Common myeloid progenitor, CD34-positive (primary cell): ENCODE measurements at places on chromosomes 12 and 14.

DNA sequence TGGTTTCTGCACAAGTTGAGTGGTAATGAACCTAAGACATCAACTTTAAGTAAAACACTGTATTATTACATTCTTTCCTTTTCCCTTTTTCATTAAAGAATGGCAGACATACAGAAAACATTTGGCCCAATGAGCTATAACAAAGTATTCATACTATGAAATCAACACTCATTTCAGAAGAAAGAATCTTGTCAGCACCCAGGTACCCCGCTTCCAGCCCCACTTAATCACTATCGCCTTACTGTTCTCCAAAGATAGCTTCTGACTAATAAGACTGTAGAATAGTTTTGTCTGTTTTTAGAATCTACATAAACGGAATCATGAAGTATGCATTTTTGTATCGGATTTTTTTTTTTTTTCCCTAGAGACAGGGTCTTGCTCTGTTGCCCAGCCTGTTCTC is 9.5 kb downstream of the CNTN1 start:
- DNase-seq = no peak

DNA sequence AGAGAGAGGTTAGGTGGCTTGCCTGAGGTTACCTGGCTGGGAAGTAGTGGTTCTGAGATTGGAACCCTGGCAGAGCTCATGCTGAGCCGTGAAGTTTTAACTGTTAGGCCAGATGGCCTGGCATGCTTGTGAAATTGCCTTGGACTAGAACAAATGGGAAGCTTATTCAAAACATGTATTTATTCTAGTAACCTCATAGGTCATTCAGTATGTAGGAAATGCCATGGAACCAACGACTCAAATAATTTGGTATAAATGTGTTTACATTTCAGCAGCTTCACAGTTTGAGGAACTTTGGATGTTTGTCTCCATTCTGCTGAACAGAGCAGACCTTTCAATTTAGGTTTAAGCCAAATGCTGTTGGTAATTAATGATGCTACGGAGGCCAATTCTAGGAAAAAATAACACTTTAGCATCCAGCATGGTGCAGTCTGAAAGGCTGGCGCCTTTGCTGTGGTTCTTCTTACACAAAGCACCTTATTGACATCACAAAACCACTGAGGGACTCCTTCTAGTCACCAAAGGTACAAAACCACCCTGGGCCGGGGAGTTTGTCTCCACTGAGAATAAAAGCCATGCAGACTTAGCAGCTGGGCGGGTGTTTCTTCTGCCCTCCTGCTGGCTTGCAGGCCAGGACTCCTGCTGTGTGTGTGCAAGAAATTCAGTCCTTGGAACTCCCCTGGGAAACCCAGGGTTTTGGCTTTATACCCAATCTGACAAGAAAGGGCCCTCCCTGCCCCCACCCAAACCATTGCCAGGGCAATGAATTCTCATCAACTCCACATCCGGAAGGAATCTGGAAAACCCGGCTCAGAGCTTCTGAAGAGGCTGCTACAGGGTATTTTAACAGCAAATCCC is 64.2 kb downstream of the ELK3 start:
- no peak for DNase-seq

GRCh38 chr12:11543457-11544158 is 105.9 kb upstream of the ETV6 start:
- DNase-seq = no peak

GRCh38 chr14:100692859-100693558 is 33.7 kb upstream of the DLK1 start:
- peak; percentile 49 for DNase-seq

DNA sequence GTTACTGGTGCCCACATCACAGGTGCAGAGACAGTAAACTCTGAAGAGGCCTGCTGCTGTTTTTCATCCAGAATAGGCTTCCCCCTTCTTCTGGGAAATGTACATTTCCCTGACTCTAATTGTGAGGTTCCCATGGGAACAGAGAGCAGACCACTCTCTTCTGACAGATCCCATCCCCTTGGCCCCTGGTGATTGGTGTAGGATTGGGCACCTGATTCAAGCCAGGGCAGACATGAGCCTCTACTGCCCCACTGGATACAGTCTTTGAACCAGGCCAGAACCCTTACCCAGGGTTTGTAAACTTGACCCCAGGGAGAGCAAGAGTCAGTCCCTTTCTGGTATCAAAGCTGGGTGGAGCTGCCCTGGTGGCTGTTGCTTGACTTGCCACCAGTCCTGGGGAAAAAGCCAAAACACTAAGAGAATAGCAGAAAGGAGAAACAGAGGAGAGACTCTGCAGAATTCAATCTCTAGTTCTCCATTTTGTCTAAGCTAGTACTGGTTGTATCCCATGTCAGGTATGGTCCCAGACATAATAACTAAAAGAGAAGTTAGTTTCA is 14.8 kb upstream of the NFYB start:
- no peak for DNase-seq

DNA sequence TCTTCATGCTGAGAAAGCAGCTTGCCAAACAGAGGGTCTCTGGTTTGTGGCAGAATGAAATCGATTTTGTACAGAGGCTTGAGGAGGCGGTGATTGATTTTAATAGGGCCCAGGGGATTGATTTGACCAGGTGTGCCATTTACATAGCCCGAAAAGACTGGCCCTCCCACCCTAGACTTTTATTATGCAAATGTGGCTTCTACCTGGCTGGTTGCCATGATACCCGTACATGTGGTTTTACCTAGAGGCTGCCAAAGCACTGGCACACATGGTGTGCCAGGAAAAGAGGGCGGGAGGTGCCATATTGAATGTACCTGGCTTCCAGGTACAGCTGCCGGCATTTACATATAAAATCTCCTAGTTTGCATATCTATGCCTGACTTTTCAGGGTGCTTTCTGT is 18.0 kb upstream of the GUCY2C start:
- no peak for DNase-seq

GRCh38 chr12:75337905-75338304 is 3.4 kb downstream of the GLIPR1L1 start:
- no peak for DNase-seq

GRCh38 chr12:2390133-2390532 is 337.3 kb downstream of the CACNA1C start:
- DNase-seq = no peak

DNA sequence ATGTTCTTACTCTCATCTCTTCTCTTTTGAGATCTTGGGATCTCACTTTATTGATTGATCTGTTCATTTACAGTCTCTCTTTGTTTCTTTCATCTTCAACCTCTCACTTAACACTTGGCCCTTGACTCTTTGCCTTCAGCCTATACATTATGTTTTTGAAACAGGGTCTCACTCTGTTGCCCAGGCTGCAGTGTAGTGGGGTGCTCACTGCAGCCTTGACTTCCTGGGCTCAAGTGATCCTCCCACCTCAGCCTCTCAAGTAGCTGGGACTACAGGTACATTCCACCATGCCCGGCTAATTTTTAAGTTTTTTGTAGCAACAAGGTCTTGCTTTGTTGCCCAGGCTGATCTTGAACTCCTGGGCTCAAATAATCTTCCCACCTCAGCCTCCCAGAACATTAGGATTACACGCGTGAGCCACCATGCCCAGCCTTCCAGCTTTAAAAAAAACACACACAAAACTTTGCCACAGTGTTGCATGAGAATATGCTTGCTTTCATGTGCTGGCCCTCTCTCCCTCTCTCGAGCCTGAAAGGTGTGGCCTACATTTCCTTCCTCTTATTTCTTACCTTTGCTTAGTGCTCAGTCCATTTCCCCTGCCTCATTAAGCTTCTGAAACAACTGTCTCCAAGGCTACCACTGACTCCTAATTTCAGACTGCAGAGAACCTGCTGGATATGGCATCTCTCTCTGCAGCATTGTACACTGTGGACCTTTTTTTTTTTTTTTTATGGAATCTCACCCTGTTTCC is 9.9 kb downstream of the DIP2B start:
- DNase-seq = peak; percentile 47

- DNase-seq = no peak
Measured at GRCh38 chr14:58844544-58844943, 206.8 kb downstream of the DACT1 start.

DNA sequence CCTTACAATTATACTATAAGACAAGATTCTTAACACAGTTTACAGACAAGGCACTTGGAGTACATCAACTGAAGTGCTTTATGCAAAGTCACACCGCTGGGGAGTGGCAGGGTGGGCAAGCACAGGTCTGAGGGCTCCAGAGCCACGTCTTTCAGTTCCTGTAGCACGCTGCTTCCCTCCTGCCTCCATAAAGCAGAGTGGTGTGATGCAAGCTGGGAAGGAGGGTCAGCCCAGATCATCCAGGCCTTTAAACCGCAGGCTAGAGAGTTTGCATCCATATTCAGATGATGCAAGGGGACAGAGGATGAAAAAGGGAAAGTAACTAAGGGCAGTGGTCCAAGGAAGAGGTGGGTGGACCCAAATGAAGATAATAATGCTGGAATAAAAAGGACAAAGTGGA is 132.6 kb downstream of the ITPR2 start:
- no peak for DNase-seq

DNA sequence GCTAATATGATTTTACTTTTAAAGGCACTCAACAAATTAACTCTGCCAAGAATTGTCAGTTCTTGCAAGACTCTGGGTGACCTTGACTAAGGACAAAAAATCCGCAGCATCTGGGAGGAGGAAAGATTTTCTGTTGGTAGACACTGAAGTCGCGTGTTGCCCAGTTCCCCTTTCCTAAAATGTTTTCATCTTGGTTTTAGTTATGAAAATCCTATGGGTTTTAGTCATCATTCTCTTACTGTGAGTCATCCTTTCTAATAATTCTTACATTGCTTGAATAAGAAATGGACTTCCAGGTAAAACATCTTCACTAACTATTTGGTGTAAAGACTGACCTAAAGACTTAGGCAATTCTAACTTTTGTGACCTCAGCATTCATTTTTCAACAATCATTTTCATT is 9.1 kb downstream of the GSG1 start:
- DNase-seq = peak; percentile 67
